ENCODE measurements at places on chromosomes 2 and 18.

DNA sequence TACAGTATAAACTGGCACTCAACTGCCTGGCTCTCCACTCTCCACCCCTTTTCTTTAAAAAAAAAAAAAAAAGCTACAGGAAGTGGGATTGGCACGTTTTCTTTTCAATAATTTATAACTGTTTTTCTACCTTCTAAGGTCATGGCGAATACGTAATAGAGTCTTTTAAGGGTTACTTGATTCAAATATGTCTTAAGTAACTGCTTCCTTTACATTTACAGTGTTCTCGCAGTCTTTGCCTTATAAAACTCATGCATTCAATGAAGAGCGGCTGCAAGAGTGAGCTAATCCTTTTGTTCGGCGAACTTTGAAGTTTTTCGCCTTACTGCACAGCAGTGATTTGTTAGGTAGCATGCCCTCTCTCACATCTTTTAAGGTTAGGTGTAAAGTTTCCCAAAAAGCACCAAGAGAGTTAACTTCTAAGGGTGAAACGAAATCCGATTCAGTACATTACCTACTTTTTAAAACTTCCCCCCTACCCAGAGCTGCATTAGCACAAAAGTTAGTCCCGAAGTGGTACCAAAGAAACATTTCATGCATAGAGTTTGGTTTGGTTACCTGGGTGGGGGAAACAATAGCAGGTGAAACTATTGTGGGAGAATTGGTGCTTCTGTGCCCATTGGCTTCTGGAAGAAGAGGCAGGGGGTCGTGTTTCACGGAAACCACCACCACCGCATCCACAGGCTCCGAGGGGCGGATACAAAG, 2.0 kb downstream of the KCTD1 start:
- DNase-seq = no peak

- no peak for DNase-seq
Observed at GRCh38 chr2:45859682-45860081, 208.2 kb downstream of the PRKCE start.

DNA sequence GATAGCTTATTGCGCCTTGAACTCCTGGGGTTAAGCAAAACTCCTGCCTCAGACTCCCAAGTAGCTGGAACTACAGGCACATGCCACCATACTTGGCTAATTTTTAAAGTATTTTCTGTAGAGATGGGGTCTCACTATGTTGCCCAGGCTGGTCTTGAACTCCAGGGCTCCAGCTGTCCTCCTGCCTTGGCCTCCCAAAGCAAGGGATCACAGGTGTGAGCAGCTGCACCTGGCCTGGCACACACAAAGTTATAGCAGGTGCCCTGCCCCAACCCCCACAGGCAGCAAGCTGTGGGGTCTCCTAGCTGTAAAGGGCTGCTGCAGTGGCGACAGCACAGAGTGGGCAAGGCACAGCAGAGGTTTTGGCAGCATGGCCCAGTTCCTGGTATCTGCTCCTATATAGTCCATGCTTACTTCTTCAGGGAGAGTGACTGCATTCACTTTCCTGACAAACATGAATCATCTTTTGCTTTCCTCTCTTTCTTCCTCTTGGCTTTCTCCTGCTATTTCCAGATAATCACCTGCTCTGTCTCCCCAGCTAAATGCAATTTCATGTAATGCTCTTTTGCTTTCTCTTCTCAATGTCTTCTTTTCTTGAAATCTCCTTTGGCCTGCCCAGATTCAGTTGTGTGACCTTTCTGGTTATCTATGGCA, 27.3 kb upstream of the METAP1D start:
- no peak for DNase-seq

GRCh38 chr2:183243758-183244157, 119.5 kb downstream of the NUP35 start:
- DNase-seq = no peak

- DNase-seq = no peak
Observed at GRCh38 chr2:200297989-200298388, 8.5 kb upstream of the SPATS2L start.

DNA sequence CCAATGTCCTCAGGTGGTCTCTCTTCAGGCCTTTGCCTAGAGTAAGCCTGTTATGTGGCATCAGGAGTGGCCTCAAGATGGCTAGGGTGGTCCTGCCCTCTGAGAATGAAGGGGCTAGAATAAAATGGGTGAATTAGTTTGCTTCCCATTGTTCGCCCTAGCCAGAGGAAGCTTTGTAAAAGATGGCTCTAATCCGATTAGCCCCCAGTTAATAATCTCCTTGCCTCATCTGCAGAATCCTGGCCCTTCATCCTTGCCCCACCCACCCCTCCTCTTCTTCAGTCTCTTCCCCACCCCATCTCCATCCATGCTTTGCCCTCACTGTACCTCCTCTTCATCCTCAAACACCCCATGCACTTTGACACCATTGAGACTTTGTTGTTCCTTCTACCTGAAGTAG, 57.4 kb upstream of the LGALSL start:
- DNase-seq = no peak

- no peak for DNase-seq
Observed at GRCh38 chr2:48854681-48855080, 99.2 kb upstream of the LHCGR start.

DNA sequence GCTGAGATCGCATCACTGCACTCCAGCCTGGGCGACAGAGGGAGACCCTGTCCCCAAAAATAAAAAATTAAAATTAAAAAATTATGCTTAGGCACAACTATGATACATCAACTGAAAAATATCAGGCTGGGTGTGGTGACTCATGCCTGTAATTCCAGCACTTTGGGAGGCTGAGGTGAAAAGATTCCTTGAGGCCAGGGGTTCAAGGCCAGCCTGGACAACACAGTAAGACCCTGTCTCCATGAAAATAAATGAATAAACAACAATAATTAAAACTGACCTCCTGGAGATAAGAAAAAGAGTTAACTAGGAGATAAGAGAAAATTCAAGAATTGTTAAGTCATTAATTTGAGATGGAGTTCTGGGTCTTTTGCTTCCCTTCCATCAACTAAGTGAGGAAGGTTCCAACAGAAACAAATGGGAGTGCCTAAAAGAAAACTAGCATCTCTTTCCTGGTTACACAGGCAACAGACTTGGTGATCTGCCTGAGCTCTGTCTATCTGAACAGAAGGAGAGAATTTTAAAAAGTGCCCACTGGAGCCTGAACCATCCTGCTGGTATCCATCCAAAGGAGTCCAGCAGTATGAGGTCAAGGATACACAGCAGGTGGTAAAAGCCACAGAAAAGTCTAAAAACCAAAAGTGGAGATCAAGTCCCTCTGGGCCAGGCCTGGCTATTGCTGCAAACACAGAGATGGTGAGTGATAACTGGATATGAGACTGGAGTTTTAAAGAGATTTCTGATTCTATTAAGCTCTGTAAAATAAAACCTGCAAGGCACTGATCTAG, 8.8 kb downstream of the PPM1G start:
- no peak for DNase-seq

DNA sequence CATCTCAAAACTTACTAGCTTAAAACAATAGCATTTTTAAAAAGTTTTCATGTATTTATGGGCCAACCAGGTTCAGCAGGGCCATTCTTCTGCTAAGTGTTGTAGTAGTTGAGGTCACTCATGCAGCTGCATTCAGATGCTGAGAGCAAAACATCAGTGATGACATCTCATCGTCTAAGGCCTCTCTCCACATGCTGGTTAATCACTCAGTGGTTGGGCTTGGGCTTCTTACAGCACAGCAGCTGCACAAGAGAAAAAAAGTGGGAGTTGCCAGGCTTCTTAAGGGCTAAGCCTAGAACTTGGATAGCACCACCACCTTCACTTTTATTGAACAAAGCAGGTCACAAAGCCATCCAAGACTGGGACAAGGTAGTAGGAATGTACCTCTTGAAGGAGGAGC, 190.3 kb downstream of the IRS1 start:
- DNase-seq = no peak

DNA sequence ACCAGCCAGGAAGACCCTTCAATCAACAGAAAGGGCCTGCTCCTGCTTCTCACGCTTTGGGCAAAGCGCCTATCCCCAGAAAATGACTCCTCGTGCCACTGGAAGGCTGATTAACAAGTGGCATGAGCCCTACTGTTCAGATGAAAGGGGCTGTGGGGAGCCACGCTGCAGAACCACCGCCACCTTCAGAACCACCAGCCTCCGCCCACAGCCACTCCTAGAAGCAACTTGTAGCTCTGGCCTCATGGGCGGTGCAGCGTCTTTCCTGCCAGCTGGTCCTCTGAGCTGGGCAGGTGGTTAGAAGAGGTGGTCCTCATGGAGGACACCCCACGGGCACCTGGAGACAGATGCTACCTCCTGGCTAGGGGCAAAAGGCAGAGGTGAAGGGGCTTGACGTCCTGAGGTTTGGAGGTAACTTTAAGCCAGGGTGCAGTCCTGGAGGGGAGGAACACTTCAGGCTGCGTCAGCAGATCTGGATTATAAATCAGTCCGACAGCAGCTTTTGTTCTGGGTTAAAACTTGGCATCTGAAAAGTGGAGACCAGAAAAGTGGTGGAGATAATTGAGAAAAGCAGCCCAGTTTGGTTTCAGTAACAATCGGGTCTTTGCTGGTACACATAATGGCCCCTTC, 861 bp upstream of the SEMA4C start:
- peak; percentile 66 for DNase-seq

- DNase-seq = peak; percentile 40
Observed at GRCh38 chr18:1062588-1062987, 157.9 kb downstream of the ADCYAP1 start.

DNA sequence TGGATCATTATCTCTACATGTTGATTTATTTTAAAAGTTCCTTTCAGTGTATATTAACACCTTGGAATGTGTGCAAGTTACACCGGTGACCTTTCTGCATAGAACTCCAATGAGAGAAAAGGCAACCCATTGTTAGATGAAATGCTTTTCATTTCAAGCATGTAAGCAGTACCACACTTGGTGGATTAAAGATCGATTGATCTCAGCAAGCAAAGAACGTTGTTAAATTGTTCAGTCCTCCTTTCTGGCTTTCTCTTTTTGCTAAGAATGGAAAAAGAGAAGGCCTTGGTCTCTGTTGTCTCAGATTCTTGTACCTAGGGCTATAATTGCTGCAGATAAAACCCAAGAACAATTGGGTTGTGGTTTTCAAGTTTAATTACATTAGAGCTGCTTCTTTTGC, 843.0 kb downstream of the DPP10 start:
- DNase-seq = no peak

DNA sequence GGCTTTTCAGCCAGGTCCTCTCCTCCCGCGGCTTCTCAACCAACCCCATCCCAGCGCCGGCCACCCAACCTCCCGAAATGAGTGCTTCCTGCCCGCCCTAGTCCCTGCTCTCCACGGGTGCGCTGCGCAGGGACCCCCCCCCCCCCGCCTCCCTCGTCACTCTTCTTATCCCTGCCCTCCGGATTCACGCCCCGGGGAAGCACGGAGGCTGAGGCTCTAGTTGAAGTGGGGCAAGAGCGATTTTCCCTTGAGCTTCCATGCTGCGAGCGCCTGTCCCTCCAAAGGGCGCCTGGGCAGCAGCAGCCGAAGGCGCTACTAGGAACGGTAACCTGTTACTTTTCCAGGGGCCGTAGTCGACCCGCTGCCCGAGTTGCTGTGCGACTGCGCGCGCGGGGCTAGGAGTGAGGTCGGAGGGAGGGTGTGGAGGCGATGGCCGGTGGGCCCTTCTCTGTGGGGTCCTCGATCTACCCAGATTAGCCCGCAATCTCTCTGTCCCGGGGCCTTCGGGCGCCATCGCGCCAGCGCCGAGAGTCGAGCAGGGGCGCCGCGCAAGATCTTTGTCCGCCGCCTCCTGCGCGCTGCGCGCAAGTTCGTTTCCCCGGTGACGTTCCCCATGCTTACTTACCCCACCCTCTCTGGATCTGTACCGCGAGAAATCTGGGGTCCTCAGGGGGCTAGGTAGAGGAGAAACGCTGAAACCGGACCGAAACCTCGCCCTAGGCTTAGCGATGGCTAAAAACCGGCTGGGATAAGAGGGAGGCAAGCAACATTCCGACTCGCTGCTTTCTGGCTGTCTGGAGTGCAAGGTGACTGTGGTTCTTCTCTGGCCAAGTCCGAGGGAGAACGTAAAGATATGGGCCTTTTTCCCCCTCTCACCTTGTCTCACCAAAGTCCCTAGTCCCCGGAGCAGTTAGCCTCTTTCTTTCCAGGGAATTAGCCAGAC, 677 bp downstream of the GAD1 start:
- peak; percentile 16 for DNase-seq

DNA sequence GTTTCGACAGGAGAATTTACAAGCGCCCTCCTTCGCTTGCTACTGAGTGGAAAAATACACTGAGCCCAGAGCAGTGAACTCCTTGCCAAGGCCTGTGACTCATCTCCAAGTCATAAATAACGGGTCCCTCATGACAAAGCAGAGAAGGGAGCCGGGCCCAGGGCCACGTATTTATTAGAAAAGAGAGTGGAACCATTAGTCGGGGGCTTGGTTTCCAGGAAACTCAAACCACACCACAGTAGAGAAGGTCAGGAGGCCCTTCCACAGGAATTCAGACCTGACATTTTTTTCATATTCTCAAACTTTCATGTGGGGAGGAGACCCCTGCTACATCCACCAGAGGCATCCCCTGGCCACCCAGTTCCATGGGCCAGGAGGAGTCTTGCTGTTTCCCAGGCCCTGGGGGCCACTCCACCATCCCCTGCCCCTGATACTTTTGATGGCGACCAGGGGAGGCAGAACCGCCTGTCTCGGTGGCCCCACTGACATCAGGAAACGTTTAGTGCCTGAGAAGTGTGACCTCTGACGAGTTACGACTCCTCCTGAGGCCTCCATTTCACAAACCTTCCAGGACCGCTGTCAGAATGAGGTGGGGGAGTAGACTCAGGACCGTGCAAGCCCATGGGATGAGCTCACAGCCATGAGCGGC, 289.7 kb downstream of the DYSF start:
- no peak for DNase-seq

DNA sequence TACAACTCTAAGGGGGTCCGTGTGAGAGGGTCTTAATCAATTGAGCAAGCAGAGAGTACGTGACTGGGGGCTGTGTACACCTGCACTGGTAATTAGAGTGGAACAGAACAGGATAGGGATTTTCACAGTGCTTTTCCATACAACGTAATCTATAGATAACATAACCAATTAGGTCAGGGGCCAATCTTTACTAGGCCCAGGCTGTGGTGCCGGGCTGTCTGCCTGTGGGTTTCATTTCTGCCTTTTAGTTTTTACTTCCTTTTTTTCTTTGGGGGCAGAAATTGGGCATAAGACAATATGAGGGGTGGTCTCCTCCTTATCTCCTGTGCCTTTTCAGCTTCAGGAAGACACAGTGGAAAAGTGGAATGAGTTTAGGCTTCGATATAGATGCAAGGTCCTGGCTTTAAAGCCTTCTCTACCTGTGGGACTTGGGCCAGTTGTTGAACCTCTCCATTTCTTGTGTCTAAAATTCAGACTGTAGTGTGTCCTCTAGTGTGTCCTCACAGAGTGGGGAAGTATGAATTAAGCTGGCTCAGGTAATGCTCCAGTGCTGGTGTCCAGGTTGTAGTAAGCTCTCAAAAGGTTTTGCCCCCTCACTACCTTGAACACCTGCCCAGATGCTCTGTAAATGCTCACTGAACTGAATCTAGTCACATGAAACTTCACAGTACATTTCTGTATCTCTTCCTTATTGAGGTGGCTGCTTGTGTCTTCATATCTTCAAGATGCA, 422.8 kb downstream of the SETBP1 start:
- DNase-seq = no peak

- DNase-seq = no peak
Observed at GRCh38 chr2:193199322-193199721, 1004.6 kb upstream of the TMEFF2 start.

All from DMS79 (cell line).